GM13976 (cell line): ENCODE measurements at places on chromosomes 6 and 20.

- no peak for DNase-seq
These were observed 7.1 kb upstream of the TXNDC5 start for GRCh38 chr6:7917729-7918128.

- DNase-seq, result no peak
These were observed 179.3 kb upstream of the RIMS1 start for GRCh38 chr6:71707059-71707458.

- DNase-seq, result peak; percentile 75
These were observed 665 bp downstream of the RRAGD start for GRCh38 chr6:89411145-89412070.

DNA sequence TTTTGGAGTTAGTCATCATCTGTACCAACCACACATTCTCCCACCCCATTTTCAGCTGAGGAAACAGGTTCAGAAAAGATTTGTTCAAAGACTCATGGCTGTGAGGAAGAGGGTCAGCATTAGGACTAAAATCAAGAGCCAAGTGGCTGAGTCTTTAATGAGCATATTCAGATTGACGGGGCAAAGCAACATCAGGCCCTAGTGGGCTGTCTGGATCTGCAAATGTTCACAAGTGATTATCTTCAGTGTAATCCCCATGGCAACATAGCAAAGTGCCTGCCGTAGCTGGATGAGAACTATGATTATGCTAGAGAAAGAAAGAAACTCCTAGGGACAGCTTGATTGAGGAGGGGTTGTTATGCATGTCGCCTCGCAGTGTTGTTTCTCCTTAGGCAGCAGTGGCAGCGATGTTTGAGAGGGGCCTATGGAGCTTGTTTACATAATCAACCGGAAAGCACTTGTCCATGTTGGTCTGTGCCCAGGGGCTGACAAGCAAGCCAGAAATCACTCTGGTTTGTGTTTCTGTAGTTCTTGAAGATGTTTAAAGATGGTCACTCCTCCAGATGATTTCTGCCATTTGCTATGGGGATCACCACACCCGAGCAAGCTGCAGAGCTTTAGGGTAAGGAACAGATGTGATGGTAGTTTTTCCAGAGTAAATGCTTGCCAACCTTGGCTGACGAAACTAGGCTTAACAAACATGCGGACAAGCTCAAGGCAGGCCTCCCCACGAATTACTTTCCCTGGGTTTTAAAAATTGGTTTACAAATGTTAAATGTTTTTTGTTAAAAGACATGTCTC, 124.3 kb upstream of the MLIP start:
- no peak for DNase-seq

GRCh38 chr6:125867483-125867942, 76.8 kb downstream of the NCOA7 start:
- no peak for DNase-seq

- DNase-seq, result no peak
These were observed 16.2 kb upstream of the RNF39 start for GRCh38 chr6:30091577-30092381.

GRCh38 chr6:28330041-28330440, 5.9 kb downstream of the ZSCAN31 start:
- no peak for DNase-seq

DNA sequence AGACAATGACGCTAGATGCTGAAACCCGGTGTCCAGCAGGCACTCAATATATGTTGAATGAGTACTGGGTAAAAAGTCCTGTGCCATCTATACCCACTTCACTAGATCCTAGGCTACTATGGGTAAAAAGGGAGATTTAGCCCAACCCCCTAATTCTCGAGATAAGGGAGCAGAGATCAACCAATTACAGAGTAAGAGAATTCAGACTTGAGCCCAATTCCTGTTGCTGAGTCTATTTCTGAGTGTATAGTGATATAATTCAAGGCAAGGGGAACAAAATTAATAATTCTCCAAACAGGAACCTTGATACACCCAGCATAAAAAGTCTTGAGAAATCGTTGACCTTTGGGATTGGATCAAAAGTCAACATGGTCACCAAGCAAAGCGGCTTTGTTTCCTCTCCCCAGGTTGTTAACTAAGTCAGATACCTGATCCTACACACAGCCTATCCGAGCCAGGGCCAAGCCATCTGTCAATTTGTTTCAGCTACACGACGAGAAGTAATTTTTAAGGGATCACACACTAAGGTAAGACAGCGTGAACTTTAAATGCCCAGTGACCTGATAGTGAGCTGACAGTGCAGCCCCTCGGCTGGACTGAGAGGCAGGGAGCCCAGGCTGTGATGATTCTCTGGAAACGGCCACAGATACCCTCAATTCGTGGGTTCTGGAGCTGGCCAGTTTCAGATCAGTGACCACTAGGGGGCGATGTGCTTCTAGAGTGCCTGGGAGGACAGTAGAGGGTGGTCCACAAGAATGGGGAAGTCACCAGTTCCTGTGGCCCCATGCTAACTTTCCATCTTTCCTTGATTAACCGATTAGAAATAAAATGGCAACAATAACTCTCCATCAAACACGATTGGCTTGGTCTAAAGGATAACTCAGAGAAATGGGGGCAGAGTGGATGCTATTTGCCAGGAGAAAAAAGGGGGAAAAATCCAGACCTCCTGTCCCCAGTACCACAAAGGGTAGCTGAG, 46.2 kb downstream of the SLC22A23 start:
- DNase-seq, result peak; percentile 64

- DNase-seq, result no peak
These were observed 56.0 kb downstream of the ISM1 start for GRCh38 chr20:13276945-13277541.

GRCh38 chr20:58246346-58246745, 17.9 kb upstream of the ANKRD60 start:
- DNase-seq, result no peak

DNA sequence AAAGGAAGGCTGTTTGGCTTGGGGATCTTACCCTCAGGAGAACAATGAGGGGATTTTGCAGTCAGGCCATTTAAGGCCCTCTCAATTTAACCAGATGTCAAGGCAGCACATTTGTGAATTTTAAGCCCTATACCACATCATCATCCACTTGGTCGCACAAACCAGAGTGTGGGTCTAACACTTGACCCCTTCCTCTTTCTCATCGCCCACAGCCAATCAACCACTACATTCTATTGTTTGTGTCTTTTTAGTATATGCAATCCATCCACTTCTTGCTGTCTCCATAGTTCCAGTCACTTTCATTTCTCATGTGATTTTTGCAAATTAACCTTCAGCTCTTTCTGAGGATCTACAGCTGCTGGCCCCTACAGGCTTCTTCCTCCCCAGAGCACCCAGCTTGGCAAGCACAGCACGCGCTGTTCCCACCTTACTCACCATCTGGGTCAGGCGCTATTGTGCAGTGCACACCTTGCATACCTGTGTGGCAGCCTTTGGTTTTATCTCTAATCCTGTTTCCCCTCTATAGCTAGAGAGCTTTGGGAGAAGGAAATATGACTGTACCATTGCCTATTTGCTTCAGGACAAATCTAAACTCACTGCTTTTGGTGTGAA, 32.3 kb upstream of the CD83 start:
- DNase-seq, result no peak

GRCh38 chr6:126361832-126362440, 22.0 kb downstream of the CENPW start:
- DNase-seq, result no peak

DNA sequence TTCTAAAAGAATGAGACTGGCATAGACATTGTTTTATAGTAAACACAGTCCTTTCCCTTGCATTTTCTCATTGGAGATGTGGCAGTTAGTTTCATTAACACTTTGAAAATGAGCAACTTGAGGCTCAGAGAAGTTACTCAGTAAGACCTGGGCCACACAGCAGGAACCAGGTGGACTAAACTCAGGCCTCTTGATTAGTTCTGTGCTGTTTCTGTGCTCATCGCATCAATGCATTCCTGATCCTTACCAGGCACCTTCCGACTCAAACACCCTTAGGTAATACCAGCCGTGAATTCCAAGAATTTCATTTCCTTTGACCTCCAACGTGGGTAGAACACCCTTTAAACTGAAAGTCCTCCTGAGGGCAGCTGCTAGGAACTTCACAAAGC, 362.8 kb downstream of the ESR1 start:
- no peak for DNase-seq

DNA sequence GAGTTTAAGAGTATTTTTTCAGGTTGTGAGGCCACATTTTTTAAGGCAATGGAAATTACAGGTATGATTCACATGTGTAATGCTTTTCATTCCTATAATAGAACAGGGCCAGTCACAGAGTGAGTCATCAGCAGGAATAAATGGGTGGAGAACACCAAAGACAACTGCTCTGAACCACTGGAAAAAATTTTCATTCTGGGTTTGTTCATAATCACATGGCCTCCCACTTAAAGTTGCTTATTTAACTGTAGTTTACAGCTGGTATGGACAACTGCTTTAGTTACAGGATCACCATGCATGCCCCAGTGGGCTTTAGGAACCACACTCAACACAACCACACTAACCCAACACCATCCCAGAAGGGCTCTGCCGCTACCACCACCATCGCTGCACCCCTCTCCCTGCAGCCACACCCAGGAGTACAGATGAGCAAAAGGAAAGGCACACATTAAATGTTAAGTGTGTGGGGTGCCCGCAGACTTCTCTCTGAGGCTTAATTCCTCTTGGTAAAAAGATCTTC, 107.0 kb upstream of the DST start:
- no peak for DNase-seq

- DNase-seq, result no peak
These were observed 305.2 kb downstream of the ESR1 start for GRCh38 chr6:152112491-152113261.

- DNase-seq, result no peak
These were observed 34.8 kb upstream of the KIF25 start for GRCh38 chr6:167962711-167963110.

GRCh38 chr6:112203577-112204349, 50.6 kb downstream of the LAMA4 start:
- DNase-seq, result no peak

DNA sequence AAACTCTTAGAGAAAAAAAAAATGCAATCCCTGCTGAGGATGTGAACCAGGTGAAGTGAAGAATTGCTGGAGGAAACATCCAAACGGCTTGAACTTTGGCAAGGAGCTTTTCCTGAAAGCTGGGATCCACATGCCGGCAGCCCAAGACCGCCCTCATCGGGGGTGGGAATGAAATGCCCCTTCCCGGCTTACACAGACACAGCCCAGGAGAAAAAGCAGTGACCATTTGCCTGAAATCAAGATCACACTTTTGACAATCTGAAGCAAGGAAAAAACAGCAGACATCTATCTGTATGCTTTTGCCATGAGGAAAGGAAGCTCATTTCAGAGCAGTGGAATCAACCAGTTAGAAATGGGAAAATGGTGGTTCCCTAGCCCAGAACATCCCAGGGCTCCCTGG, 254.5 kb downstream of the TAF4 start:
- DNase-seq, result no peak

GRCh38 chr6:158910484-158911440, 89.2 kb downstream of the RSPH3 start:
- peak; percentile 73 for DNase-seq

GRCh38 chr20:24640686-24641085, 171.3 kb downstream of the SYNDIG1 start:
- no peak for DNase-seq

GRCh38 chr6:16372029-16372776, 133.8 kb downstream of the GMPR start:
- no peak for DNase-seq

DNA sequence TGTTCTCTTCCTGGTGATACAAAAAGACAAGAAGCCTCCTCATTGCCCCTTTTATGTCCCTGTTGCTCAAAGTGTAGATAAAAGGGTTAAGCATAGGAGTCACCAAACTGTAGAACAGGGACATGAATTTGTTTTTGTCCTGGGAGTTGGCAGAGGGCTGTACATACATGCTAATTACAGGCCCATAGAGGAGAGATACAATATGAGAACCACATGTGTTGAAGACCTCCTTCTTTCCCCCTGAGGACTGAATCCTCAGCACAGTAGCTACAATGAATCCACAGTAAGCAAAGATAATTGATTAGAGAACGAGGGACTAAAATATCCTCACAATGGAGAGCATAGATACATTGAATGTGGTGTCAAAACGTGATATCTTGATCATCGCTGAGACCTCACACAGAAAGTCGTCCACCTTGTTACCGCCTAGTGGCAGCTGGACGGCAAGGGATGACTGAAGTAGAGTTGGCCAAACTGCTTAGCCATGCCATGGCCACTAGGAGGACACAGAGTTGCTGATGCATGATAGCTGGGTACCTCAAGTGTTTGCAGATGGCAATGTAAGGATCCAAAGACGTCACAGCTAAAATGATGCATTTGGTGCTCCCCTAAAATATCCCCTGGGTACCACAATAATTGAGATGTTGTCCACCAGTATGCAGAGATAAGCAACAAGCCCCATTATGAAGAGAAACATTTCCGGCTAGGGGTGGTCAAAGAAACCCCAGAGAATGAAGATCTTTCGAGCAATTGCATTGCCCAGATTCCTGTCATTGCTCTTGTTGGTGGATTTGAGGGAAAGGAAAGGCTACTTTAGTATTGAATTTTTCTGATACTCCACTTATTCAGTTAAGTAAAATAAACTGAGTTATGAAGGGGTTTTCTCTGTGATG, 15.0 kb downstream of the OR2B3 start:
- peak; percentile 26 for DNase-seq

- DNase-seq, result peak; percentile 68
These were observed 1.1 kb downstream of the RNASET2 start for GRCh38 chr6:166955121-166955864.

DNA sequence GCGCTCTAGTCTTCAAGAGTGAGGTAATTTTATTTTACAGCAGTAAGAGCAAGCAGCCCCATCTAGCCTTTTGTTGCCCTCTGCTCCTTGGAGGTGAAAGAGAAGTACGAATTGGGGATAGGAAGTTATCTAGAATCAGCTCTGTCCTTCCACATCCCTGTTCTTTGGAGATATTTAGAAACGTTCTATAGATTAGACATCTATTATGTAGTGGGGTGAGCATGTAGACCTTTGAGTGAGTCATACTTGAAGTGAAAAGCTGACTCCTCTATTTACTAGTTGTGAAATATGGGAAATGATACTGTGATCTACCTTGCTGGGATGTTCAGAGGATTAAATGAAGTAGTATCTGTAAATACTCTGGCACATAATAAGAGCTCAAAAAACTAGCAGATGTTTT, 36.0 kb upstream of the SLC35D3 start:
- DNase-seq, result no peak

- DNase-seq, result no peak
These were observed 3.8 kb downstream of the AAR2 start for GRCh38 chr20:36240076-36240475.

GRCh38 chr6:84511929-84512328, 252.5 kb downstream of the TBX18 start:
- no peak for DNase-seq

GRCh38 chr6:111381123-111381522, 101.9 kb downstream of the REV3L start:
- no peak for DNase-seq

DNA sequence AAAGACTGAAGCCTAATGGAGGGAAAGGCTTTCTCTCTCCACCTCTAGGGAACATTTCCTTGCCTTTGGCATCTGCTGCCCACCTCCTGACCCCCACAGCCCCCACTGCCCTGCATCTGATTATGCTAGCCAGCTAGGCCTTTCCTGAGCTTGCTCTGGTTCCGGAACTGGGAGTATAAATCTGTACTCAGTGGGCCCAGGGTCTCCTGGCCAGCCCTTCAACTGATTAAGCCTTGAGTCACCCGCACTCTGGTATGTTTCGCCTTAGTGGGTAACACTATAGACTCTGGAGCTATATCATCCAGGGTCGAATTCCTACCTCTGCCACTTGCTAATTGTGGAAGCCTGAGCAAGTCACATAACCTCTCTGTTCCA, 45.6 kb upstream of the RIPOR2 start:
- no peak for DNase-seq

- no peak for DNase-seq
These were observed 23.5 kb upstream of the PAX1 start for GRCh38 chr20:21681922-21682318.

- no peak for DNase-seq
These were observed 614.2 kb downstream of the TENT5A start for GRCh38 chr6:81138236-81138635.
